Stimulated activated CD4-positive, alpha-beta T cell treated with anti-CD3 and anti-CD28 coated beads, Interleukin-1b, Interleukin-23, amount 100 ng/mL, for 4 hours (primary cell): ENCODE measurements at places on chromosomes 6 and 20.

DNA sequence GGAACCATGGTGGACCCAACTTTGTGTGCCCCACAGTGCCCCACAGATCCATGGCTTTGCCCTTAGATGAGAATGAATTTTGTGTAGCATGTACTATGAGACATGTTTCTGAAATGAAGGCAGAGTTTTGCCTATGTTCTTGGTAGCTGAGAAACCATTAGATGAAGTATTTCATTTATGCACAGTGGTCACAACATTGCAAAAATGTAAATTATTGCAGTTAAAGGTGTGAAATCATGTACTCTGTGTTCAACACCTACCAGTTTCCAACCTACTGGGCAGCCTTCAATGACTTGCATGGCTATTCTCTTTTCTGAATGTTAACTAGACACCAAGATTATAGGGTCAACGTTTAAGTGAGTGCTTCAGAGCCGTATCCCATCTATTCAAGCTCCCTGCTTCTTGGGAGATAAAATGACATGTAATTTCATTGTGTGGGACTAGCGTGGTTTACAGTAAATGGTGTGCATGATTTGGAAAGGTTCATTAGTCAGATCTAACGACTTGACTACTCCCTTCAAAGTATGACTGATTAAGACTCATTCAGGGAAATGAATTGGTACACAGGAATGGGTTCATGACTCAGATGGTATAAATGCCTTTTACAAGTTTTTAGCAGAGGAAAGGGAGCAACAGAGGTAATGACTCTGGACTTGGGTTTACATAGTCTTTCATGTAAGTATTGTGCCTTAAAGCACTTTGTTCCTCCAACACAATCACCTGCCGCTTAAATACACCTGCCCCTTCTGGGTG lies 106.1 kb upstream of the AKIRIN2 start:
- DNase-seq: no peak

GRCh38 chr20:46802722-46803121 lies 91.9 kb upstream of the EYA2 start:
- no peak for DNase-seq

DNA sequence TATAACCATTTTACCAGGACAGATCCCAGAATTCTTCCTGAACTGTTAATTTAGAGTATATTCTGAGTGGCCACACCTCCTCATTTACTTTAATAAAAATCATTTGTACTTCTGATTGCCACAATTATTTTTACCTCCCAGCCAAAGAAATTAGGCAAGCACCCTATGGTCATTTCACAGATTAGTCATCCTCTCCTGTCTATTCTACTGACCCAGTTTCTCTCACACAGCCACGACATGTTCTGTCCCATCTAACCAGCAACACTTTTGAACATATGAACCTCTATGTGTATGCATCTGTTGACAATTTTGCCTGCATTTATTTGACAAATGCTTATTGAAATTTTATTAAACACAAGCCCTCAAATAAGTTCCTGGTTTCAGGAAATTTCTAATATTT lies 202.6 kb upstream of the STXBP5 start:
- no peak for DNase-seq

- no peak for DNase-seq
These were observed 193.5 kb upstream of the PLN start for GRCh38 chr6:118354641-118355040.

DNA sequence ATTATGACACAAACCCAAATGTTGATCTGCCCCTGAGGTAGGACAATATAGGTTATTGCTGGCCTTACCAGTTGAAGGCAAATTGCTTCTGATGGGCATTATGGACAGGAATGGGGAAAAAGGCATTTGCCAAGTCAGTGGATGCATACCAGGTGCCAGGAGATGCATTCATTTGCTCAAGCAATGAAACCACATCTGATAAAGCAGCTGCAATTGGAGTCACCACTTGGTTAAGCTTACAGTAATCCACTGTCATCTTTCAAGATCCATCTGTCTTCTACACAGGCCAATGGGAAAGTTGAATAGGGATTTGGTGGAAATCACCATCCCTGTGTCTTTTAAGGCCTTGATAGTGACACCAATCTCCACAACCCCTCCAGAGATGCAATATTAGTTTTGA lies 648.6 kb downstream of the COL12A1 start:
- DNase-seq: no peak

GRCh38 chr20:20827992-20828597 lies 115.7 kb upstream of the RALGAPA2 start:
- no peak for DNase-seq
